Pancreas (tissue), 10 donors: ENCODE measurements at places on chromosomes 13 and 19. TPM values are rescaled to one million over a fixed set of nuclear protein-coding genes. Genes with fewer than 3 reads are reported as not detected.

STOML3 gene
- total RNA-seq: not detected

DNA sequence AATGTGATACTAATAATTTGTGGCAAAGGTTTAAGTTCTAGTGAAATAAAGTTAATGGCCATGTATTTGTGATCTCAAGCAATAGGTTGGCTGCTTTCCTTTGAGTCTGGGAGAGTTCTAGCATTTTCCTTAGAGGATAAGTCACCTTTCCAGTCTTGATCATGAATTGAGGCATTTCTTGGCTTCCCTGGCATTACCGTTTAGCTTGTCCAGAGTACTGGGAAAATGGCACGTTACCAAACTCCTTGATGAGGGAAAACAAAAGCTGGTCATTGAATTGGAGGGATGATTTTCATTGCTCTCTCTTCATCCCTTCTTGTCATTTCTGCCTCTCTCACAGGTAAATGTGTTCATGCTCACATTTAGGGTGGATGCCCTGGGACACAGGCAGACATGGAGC is 34.0 kb upstream of the SPRY2 start:
- no peaks in the 10 kb centered on the region for H3K4me1 ChIP-seq
- H3K27me3 ChIP-seq: no peaks in the 10 kb centered on the region
- no peak for DNase-seq
- H3K36me3 ChIP-seq: no peaks in the 10 kb centered on the region

GRCh38 chr19:279231-279630 is 12.0 kb downstream of the PLPP2 start:
- no peak overlapping the region for H3K27ac ChIP-seq
- no peak for DNase-seq
- H3K27me3 ChIP-seq: no peaks in the 10 kb centered on the region
- no peaks in the 10 kb centered on the region for H3K36me3 ChIP-seq
- no peak overlapping the region for H3K4me3 ChIP-seq

LPAR2 gene
- total RNA-seq: 11.9 TPM

ATP4B gene
- not detected for total RNA-seq

- no peaks in the 10 kb centered on the region for H3K27me3 ChIP-seq
- no peak for DNase-seq
- H3K4me3 ChIP-seq: no peak overlapping the region
- H3K4me1 ChIP-seq: no peaks in the 10 kb centered on the region
- H3K36me3 ChIP-seq: no peaks in the 10 kb centered on the region
- no peak overlapping the region for H3K27ac ChIP-seq
Measured at GRCh38 chr19:1690699-1691307, 38.4 kb upstream of the TCF3 start.

RCBTB2 gene
- total RNA-seq: 2.7 TPM

- no peak overlapping the region for H3K27ac ChIP-seq
- no peaks in the 10 kb centered on the region for H3K27me3 ChIP-seq
- no peak overlapping the region for H3K4me3 ChIP-seq
Measured at GRCh38 chr13:110819203-110820014, 95.5 kb downstream of the ANKRD10 start.

FFAR1 gene
- total RNA-seq: 3.5 TPM

GRCh38 chr13:43389573-43389972 is 366.2 kb downstream of the DNAJC15 start:
- H3K27me3 ChIP-seq: no peaks in the 10 kb centered on the region
- no peak for DNase-seq
- H3K27ac ChIP-seq: peak overlapping the region; percentile 90

GRCh38 chr13:107586216-107586615 is 629.1 kb downstream of the LIG4 start:
- H3K27ac ChIP-seq: no peak overlapping the region
- no peak overlapping the region for H3K4me3 ChIP-seq
- no peak for DNase-seq
- no peaks in the 10 kb centered on the region for H3K27me3 ChIP-seq
- H3K4me1 ChIP-seq: peaks cover 3% of the 10 kb centered on the region

- H3K27me3 ChIP-seq: no peaks in the 10 kb centered on the region
- no peaks in the 10 kb centered on the region for H3K36me3 ChIP-seq
- H3K4me1 ChIP-seq: no peaks in the 10 kb centered on the region
- no peak within 1 kb of the TSS for H3K4me3 ChIP-seq
Measured at GRCh38 chr19:38433268-38433733, at the start of gene RYR1. RYR1 (plus strand) TSS chr19:38433691; CDS start chr19:38433830, 139 bp downstream.

DNA sequence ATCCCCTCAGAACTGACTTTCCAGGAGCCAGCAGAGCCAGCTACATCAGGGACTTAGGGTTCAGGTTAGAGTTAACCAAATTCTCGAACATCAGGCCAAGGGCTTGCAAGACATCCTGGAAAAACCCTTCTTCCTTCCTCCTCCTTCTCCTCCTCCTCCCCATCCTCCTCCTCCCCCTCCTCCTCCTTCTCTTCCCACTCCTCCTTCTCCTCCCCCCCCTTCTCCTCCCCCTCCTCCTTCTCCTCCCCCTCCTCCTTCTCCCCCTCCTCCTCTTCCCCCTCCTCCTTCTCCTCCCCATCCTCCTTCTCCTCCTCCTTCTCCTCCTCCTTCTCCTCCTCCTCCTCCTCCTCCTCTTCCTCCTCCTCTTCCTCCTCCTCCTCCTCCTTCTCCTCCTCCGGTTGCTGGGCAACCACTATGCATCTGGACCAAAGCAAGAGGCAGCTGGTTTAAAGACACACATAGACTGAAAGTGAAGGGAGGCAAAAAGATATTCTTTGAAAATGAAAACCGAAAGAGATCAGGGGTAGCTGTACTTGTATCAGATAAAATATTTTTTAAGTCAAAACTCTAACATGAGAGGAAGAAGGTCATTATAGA is 5.9 kb upstream of the CCL25 start:
- no peak overlapping the region for H3K4me3 ChIP-seq
- H3K36me3 ChIP-seq: no peaks in the 10 kb centered on the region
- H3K27me3 ChIP-seq: no peaks in the 10 kb centered on the region
- no peaks in the 10 kb centered on the region for H3K4me1 ChIP-seq
- no peak for DNase-seq

DNA sequence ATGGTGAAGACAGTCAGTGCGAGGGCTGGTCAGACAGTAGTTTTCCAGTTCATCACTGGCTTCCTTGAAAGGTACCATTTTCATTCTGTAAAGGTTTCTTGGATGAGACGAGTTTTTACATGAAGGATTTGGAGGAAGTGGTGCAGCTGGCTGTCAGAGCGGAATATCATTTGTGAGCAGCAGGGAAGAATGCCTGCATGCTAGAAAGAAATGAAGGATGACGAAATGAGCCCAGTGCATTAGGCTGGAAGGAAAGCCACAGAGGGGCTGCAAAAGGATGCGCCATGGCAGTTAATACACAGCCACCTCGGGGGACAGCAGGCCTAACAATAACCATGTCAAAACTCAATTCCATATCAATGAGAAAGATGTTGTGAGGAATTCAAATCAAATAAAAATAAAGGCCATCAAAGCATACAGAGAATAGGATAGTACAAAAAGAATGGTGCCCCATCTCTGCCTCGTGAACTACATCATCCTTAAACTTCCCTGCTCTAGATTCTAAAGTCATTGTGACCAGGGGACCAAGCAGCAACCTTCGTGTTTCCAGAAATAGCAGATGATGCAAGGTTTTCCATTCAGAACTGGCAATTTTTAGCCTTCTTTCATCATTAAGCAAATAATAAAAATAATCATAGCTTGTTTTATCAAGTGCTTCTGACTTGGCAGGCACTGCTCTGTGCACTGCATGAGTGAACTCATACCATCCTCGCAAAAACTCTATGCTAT is 504.2 kb downstream of the RFC3 start:
- H3K36me3 ChIP-seq: no peaks in the 10 kb centered on the region
- H3K27me3 ChIP-seq: no peaks in the 10 kb centered on the region
- no peak for DNase-seq

DNA sequence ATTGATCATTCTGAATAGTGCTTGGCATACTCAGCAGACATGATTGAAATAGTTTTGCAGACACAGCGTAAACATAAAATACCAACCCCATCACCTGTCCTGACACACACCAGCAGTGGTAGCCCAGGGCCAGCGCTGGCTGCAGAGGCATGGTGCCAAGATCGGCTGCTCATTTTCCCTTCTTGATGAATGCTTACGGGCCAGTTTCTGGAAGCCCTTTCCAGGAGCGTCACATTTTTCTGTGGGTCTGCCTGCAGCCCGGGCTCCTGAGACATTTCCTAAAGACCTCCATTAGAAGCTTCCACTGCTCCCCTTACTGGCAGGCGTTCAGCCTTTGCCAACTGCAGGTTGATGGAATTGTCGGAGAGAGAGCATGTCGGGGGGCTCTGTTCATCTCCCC is 48.6 kb downstream of the CHST8 start:
- no peak overlapping the region for H3K27ac ChIP-seq
- H3K36me3 ChIP-seq: no peaks in the 10 kb centered on the region
- no peaks in the 10 kb centered on the region for H3K27me3 ChIP-seq

DNA sequence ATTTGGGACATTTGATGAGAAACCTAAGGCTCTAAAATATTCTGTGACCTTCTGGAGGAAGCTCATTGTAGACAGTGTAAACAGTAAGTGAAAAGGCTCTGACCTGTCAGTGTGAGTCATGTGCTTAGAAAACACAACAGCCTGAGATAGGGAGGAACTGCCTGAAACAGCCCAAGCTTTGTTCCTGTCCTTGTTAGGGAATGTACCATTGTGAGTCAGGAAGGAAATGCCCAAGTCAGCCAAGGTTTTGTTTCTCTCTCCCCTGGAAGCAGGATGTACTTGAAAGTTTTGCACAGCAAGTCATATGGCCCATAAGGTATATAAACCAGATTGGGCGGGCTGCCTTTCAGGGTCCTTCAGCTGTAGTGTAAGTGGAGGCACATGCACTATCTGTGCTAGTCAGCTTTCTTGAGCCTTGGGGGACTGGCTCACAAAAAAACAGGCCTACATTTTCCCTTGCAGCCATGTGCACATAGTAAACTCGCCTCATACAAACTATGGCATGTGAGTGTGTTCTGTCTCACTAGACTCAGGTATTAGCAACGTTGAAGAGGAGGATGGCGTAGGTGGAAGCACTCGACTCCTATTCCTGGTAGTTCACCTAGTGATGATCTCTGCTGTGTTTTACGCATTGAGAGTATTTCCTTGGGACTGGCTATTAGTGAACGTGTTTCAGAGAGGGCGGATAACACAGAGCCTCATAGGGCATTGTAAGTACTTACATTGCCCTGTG is 141.2 kb upstream of the KLHL1 start:
- H3K4me1 ChIP-seq: no peaks in the 10 kb centered on the region
- no peak overlapping the region for H3K4me3 ChIP-seq
- H3K27me3 ChIP-seq: no peaks in the 10 kb centered on the region
- H3K36me3 ChIP-seq: no peaks in the 10 kb centered on the region
- H3K27ac ChIP-seq: no peak overlapping the region

DNA sequence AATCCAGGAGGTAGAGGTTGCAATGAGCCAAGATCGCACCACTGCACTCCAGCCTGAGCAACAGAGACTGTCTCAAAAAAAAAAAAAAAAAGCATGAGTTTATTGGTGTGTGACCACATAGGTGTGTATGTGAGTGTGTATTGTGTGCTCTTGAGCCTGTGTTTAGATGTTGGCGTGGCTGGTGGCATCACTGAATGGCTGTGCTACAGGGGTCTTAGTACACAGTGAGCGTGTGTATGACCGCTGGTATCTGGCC is 2.5 kb downstream of the SLC1A5 start:
- H3K27ac ChIP-seq: peak overlapping the region; percentile 10
- H3K4me1 ChIP-seq: peaks cover 3% of the 10 kb centered on the region
- H3K36me3 ChIP-seq: no peaks in the 10 kb centered on the region

NCR1 gene
- total RNA-seq: not detected

TNNT1 gene
- total RNA-seq: 0.54 TPM

DNA sequence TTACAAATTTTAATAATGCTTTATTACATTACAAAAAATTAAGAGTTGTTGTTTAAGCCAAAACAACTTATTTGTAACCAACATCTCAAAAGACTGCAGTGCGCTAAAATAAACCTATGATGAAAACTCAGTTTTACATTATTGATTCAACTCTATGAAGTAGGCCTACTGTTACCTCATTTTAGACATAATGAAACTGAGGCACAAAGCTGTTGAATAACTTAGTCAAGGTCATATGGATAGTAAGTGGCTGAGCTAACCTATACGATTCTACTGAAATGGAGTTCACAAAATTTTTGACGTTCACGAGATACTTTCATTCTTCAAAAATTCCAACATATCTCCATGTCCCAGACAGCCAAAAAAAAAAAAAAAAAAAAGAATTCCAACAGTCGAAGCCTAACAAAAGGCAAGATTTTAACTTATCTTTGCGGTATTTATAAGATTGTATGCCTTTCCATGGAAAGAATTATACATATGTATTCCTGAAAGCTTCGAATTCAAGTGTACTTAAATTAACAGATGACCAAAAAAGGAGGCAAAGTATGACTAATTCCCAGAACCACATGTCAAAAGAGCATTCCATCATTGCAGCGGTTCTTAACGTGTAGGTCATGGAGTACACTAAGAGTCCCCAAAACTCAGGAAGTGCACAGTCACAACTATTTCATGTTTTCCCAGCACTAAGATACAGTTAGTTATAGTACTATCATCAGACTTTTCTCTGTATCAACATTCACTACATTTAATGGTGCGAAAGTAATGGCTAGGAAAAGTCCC is 69.4 kb downstream of the PSPC1 start:
- no peak overlapping the region for H3K4me3 ChIP-seq
- H3K27me3 ChIP-seq: no peaks in the 10 kb centered on the region
- H3K36me3 ChIP-seq: no peaks in the 10 kb centered on the region
- DNase-seq: no peak
- no peaks in the 10 kb centered on the region for H3K4me1 ChIP-seq
- no peak overlapping the region for H3K27ac ChIP-seq

FAM216B gene
- total RNA-seq: not detected
